ENCODE measurements at places on chromosomes 2 and 18.
A peak's percentile ranks its signal among the peaks of the same experiment; 100 is the strongest.

- no peak for DNase-seq
Observed at GRCh38 chr2:131475831-131476230, at the start of gene TUBA3D. TSS of gene TUBA3D (plus strand) at chr2:131476119. CDS start at chr2:131476200, 81 bp downstream.

- DNase-seq: no peak
Observed at GRCh38 chr18:50786864-50787263, 33.0 kb downstream of the MRO start.

DNA sequence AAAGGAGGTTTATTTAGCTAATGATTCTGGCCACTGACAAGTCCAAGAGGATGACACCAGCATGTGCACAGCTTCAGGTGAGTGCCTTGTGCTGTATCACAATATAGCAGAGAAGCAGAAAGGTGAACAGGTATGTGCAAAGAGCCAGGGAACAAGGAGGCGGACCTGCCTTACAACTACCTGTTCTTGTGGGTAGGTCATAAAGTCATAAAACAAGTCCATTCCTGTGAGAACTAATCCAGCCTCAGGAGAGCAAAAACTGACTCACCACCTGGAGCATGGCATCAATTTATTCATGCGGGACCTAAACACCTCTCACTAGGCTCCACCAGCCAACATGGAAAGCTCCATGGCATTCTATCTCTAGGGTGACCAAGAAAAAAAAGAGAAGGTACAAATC is 234.2 kb downstream of the ASXL3 start:
- DNase-seq: no peak

GRCh38 chr2:209642146-209642820 is 129.3 kb upstream of the UNC80 start:
- DNase-seq: no peak

GRCh38 chr2:73575261-73575660 is 67.0 kb downstream of the NAT8 start:
- DNase-seq: no peak

- DNase-seq: no peak
Observed at GRCh38 chr2:225117051-225117716, 74.9 kb upstream of the DOCK10 start.

GRCh38 chr2:186909095-186909494 is 60.1 kb upstream of the ZSWIM2 start:
- DNase-seq: no peak

GRCh38 chr18:74722237-74722636 is 124.6 kb downstream of the ZNF407 start:
- no peak for DNase-seq

- DNase-seq: no peak
Observed at GRCh38 chr2:74763962-74764428, 69.9 kb upstream of the HK2 start.

- no peak for DNase-seq
Observed at GRCh38 chr18:9743200-9744016, 35.3 kb downstream of the RAB31 start.

DNA sequence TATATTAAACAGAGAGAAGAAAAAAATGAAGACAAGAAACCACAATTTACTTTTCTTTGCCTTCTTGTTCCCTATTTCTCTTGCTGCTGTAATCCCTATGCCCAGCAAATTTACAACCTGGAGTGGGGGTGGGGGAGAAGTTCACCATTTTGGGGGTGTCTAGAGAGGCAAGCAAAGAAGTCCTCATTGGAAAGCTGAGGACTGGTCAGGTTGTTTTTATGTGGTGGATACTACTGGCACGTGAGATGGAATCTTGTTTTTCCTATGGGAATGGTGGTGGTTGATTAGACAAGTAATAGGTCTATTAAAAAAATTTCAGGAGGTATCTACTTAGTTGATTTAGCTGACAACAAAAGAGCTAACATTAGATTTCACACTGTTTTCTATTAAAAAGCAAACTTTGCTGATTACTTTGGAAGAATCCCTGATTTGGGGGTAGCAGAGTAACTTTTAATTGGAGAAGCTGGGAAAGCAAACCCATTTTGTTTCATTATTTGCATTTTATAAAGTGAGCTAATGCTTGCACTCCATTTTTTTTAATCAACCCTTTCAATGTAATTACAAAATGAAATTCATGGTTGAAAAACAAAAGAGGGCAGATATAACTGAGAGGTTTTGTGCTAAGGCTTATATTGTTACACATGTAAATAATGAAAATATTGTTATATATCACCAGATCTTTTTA is 6.0 kb downstream of the POU3F3 start:
- DNase-seq: no peak

DNA sequence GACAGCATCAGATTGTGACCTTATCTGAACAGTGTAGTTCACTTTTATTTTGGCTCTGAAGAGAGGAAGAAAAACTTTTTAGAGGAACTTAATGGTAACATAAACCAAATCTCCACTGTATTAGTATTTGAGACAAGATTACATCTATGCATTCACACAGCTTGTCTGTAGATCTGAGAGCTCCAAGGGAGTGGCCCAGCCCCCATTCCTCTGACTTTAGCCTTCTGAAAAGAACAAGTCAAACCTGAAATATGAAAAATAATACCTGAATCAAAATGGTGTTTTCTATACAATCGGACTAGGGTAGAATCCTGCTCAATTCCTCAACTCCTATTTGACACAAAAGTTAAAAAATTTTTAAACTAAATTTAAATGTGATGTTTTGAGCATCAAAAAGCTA is 23.1 kb downstream of the STARD7 start:
- no peak for DNase-seq

DNA sequence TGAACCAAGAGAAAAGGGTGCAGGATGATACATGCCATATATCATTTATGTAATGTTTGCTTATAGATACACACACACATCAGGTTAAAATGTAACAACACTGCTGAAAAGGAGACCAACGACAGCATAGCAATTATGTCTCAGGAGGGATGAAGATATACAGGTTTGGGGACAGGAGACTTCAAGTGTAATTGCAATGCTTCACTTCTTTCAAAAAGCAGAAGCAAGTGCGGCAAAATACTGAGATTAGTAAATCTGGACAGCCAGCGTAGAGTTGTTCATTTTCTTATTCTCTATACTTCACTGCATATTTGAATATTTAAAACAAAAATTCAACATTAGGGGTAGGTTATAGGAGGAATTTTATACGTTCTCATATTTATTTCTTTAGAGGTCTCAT is 87.2 kb downstream of the L3MBTL4 start:
- DNase-seq: no peak

- peak; percentile 34 for DNase-seq
Observed at GRCh38 chr2:165895974-165896373, 57.6 kb downstream of the TTC21B start.

DNA sequence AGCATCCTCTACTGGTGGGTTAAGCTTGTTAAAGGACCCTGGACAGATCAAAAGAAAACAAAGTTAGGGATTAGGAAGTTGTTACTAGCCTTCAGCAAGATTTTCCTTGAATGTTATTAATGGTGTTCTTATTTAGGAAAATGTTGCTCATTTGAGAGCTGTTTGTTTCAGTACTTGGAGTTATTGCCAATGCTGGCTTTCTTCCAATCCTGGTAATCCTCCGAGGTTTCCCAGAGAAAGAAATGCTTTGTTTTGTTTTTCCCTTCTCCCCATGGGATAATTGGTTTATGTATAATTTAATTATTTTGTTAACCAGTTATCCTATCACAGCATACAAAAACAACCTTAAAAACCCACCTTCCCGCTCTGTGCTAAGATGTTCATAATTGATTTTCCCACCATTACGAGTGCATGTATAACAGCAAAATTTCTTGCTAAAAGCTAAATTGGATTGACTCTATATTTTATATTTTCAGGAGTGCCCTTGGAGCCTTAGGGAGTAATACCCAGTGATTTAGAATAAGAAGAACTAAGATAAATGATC is 79.8 kb downstream of the MGAT5 start:
- DNase-seq: no peak

DNA sequence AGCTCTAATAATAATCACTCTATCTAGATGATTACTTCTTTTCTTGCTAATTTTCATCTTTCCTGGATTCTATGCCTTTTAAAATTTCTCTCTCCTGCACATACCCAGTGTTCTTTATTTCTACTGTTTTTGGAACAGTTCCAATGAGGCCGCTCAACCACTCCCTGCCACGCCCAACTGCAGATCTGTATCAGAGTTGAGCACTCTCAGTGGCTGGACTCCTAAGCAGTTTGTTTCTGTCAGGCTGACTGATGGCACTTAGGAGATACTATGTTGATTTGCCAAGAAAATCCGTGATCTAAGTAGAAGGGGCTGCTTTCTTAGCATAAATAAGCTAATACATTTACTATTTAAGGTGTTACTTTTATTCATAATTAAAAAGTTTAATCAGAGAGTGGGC is 192.8 kb downstream of the ARHGAP15 start:
- DNase-seq: no peak

DNA sequence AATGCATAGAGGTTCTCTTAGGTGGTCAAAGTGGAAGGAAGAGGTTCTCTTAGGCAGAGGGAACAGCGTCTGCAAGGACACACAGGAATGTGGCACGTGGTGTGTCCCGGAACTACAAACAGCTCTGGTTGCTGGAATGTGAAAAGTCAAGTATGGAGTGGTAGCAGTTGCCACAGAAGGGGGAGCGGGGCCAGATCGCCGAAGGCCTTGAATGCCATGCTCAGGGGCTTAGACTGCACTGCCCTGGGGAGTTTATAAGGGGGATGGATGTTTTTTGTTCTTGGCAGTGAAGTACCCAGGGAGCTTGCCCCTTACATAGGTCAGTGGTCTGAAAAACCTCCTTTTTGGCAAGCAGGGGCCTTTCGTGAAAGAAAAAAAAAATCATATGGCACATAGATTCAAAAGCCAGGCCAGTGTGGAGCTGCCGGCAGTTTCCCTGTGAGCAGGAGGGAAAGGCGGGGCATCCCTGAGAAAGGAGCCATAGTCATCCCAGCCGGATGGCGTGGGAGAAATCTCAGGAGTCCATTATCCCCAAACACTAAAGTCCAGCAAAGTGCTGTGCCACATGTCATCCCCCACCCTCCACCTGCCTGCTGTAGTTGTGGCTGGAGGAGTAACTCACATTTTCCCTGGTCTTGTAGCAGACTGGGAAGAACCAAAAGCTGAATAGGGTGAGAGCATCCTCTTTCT is 45.4 kb downstream of the GORASP2 start:
- DNase-seq: no peak

DNA sequence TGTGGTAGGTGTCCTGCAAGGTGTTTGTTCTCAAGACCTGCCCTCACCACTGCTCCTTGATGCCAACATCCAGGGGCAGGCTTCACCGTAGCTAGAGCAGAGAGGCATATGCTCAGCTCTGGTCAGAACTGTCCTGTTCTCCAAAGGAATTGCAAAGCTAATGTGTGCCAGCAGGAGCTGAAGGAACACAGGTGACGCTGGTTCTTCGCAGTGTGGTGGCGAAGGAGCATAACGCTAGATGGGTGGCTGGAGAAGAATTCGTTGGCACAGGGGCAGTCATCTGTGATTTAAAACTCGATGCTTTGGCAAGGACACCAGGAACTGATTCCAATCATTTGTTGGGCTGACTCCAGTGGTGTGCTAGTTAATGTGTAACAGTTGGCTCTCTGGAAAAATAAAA is 11.4 kb upstream of the PER2 start:
- no peak for DNase-seq

DNA sequence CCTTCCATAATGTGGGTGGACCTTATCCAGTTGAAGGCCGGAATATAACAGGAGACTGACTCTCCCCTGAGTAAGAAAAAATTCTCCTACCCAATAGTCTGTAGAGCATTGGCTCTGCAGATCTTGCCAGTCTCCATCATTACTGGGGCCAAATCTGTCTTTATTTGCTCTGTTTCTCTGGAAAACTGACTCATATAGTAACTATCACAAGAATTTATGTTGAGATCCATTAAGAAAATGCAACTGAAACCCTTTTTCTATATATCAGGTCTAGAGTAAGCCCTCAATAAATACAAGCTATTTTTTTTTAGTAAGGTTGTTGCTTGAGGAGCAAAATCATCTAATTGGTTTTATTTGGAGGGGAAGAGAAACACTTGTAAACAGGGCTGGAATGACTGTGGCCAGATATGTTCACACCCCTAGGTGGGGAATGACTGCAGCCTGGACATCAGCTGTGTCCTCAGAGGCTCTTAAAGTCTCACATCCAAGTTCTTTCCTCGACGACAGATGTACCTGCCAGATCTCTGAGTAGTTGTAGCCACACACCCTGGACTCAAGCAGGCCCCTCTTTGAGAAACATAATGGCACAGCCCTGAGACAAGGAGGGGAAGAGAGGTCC is 339.7 kb downstream of the TNS1 start:
- DNase-seq: no peak

- no peak for DNase-seq
Observed at GRCh38 chr2:60884800-60885199, 3.4 kb downstream of the REL start.

DNA sequence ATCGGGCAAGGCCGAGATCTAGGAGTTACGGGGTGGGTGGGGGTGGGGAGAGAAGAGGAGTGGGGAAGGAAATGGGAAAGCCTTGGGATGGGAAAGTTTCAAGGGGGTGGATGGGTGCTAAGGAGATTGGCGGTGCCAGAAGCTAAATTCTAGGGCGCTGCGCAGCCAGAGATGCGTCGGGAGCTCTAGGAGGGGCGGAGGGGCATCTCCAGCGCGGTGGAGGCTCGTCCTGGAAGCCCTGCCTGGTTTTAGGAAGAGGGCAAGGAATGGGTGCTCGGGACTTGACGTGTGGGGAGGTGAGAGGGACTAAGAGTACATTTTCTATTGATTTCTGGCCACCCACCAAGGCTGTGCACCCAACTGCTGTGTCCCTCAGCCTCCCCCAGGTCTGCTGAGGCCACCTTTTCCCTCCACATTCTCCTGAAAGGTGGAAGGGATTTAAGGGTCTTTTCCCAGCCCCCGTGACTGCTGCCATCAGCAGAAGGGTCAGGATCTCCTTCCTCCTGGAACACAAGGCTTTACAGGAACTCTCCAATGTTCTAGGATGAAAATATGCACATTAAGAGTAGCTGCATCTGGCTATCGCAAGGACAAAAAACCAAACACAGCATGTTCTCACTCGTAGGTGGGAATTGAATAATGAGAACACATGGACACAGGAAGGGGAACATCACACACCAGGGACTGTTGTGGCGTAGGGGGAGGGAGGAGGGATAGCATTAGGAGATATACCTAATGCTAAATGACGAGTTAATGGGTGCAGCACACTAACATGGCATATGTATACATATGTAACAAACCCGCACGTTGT is 1.4 kb downstream of the C2orf72 start:
- DNase-seq: no peak

DNA sequence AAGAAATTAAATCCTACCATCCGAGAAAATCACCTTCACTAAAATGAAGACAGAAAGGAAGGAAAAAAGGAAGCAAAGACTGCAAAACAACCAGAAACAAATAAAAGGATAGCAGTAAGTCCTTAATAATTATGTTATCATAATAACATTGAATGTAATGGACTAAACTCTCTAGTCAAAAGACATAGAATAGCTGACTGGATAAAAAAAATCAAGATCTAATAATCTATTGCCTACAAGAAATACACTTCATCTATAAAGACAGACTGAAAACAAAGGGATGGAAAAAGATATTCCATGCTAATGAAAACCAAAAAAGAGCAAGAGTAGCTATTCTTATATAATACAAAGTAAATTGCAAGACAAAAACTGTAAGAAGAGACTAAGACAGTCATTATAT is 48.5 kb upstream of the SGPP2 start:
- DNase-seq: no peak
